ENCODE measurements at places on chromosomes 2 and 18.

GRCh38 chr18:27652480-27653121 is 467.5 kb upstream of the CHST9 start:
- no peak for DNase-seq

- DNase-seq = no peak
These were observed 96.2 kb upstream of the RMP24 start for GRCh38 chr18:35876243-35876642.

- no peak for DNase-seq
These were observed 781.3 kb upstream of the ID2 start for GRCh38 chr2:7900593-7900992.

GRCh38 chr2:233044974-233045605 is 12.6 kb downstream of the NEU2 start:
- DNase-seq = no peak

GRCh38 chr2:46368401-46368800 is 71.2 kb downstream of the EPAS1 start:
- no peak for DNase-seq

GRCh38 chr2:21759819-21760218 is 636.1 kb downstream of the TDRD15 start:
- no peak for DNase-seq

DNA sequence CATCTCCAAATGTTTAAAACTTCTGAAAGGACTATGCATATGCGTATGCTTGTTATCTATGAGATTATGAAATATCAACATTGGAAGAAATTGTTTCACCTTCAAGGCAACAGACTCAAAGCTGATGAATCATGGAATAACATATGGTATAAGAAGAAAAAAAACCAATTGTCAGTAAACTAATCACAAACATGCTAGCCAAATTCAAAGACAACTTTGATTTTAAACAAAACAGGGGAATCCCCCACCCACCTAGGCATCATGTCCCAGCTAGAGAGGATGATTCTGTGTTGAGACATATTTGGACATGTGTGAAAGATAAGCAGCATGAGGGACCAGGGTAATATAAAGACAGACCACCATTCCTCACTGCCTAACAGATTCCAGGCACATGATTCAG is 147.7 kb downstream of the WDPCP start:
- DNase-seq = no peak

GRCh38 chr2:85678794-85679672 is 11.0 kb upstream of the SFTPB start:
- DNase-seq = peak; percentile 95

DNA sequence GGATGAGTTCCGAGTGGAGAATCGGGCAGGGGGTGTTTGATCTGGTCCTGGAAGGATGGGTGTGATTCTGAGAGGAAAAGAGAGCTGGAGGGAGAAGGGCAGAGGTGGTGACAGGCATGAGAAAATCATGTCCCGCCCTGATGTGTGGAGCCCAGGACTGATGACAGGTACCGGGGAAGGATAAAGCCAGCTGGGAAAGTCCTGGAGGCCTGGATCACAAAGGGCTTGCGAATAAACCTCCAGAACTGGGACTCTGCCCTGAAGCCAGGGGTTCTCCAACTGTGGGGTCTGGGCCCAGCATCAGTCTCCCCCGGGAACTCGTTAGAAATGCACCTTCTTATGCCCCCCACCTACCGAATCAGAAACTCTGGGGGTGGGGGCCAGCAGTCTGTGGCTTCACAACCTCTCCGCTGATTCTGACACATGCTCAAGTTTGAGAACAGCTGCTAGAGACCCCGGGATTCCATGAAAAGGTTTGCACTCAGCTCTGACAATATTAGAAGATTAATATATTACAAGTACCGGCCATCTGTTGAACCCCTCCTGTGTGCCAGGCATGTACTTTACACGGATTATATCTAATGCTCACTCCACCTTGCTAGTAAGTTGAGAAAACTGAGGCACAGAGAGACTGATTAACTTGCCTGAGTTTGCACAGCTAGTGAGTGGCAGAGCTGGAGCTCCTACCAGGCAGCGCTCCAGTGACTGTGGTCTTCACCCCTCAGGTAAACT is 8.0 kb downstream of the TNFRSF11A start:
- no peak for DNase-seq

- no peak for DNase-seq
These were observed 127.1 kb downstream of the DOCK10 start for GRCh38 chr2:224915136-224915535.

- no peak for DNase-seq
These were observed 77.7 kb downstream of the GULP1 start for GRCh38 chr2:188369365-188369764.

- no peak for DNase-seq
These were observed 513.6 kb downstream of the STK39 start for GRCh38 chr2:167733747-167734146.

- no peak for DNase-seq
These were observed 21.1 kb downstream of the NEURL3 start for GRCh38 chr2:96484091-96484490.

- no peak for DNase-seq
These were observed 19.6 kb upstream of the PROKR1 start for GRCh38 chr2:68623820-68624219.

DNA sequence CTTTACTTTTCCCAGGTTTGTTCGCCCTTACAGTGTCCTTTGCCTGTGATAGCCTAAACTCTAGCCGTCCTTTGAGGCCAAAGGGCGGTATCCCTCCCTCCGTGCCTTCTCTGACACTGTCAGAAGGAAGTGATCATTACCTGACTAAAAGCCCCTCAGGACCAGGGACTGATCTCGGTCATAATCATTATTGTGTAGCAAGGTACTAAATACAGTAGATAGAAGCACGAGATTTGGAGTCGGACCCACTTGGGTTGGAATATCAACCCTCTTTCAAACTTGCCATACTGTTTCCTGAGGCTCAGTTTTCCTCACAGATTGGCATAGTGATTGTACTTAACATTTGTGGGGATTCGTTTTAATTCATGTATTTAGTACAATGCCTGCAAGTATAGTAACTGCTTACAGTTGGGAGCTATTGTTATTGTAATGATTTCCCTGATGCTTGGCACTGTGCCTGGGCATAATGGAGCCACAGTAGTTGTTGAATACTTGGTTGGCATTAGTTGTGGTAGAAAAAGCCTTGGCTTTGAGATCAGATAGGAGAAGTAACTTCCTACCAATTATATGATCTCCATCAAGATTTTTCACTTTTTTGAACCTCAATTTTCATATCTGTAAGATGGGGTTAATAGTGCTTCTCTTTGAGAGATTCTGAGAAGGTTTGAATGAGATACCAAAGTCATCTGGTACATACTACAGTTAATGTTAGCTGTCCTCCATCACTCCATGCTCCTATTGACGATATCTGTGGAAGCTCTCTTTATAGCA is 836 bp downstream of the STK11IP start:
- DNase-seq = no peak

- no peak for DNase-seq
These were observed 368.7 kb upstream of the RAB6C start for GRCh38 chr2:129610766-129611165.

Data from tibial nerve (tissue), 4 donors.